ENCODE measurements at places on chromosomes 12 and 14.
A peak's percentile ranks its signal among the peaks of the same experiment; 100 is the strongest.

DNA sequence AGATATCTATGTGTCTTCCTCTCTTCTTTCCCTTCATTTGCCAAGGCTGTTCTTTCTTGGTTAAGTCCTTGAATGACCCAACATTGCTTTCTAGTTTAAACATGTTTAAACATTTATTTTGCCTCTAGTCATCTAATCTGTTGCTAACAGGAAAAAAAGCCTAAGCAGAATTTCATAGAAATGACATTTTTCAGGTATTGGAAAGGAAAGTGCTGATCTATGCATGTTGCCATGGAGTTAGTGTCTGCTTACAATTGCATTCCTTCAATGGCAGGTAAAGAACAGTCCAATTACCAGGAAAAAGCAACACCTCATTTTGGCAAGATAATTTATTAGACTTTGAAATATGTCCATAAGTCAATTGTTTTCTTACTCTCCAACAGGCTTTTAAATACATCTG, 21.5 kb upstream of the SLC2A13 start:
- DNase-seq, result no peak

DNA sequence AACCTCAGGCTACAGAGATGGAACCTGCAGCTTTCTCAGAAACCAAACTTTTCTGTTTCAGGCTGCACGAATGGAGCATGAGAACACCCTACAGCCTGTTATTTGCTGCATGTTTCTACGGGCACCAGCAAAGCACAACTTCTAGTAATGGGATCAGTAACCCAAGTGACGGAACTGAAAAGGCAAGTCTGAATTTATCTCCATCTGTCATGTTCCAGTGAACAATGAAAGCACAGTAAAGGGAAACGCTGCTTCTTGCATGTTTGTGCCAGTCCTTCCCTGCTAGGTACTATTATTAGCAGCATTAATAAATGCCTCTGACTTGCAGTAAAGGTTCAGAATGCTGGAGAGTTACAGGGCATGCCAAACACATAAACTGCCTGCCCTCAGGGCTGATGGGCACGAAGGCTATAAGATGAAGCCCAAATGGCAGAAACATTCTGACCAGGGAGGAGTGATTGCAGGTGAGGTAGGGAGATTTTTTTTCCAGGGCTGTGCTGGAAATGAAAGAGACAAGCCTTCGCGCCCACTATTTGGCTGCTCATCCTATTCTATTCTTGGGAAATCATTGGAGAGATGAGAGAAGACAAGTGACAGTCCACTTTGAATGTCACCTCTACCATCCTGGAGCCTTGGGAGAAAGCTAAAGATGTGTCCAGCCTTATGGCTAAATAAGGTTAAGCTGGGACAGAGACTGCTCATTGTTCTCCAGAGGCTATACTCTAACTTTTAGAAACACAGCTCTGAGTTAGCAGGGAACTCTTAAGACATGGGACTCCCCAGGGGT, 100.4 kb upstream of the PLXNC1 start:
- DNase-seq, result no peak

- DNase-seq, result no peak
Measured at GRCh38 chr12:104707194-104707593, 250.4 kb downstream of the CHST11 start.

GRCh38 chr12:15931590-15932053, 20.5 kb downstream of the DERA start:
- peak; percentile 78 for DNase-seq

GRCh38 chr14:57831981-57832380, 33.9 kb downstream of the SLC35F4 start:
- DNase-seq, result peak; percentile 79

DNA sequence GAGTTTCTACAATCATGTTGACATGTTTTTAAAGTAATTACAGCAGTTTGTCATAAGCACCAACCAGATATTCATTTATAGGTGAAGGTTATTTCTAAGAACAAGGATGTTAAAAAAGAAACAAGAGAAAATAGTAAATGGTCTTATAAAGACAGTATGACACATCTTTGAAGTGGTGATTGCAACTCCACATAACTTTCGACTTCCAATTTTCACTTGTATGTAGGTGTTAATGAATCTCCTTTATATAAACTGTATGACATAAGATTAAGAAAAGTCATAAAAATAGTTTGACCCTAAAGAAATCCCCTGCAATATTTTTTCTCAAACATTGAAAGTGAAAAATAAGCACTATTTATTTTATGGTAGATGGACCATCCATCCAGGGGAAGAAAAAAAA, 144.8 kb upstream of the PTPRQ start:
- DNase-seq, result no peak

DNA sequence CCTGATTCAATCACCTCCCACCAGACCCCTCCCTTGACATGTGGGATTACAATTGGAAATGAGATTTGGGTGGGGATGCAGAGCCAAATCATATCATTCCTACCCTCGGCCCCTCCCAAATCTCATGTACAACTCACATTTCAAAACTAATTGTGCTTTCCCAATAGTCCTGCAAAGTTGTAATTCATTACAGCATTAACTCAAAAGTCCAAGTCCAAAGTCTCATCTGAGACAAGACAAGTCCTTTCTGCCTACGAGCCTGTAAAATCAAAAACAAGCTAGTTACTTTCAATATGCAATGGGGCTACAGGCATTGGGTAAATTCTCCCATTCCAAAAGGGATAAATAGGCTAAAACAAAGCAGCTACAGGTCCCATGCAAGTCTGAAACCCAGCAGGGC, 634.6 kb downstream of the SLC6A15 start:
- no peak for DNase-seq

DNA sequence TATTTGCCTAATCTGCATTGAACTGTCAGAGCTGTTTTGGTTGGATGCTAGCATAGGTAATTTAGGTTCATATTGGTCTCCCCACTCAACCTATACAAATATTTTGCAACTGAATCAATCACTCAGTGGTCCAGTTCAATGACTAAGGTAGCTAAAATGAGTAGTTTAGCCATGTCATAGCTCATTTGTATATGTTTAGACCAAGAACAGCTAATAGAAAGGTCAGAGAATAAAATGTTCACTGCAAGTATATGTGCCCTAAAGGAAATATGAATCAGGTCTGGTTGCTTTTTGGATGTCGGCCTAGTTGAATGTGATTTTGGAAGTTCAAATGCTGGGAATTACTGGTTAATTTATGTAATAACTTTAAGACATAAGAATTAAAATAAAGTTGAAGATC, 883.9 kb downstream of the LRFN5 start:
- no peak for DNase-seq

DNA sequence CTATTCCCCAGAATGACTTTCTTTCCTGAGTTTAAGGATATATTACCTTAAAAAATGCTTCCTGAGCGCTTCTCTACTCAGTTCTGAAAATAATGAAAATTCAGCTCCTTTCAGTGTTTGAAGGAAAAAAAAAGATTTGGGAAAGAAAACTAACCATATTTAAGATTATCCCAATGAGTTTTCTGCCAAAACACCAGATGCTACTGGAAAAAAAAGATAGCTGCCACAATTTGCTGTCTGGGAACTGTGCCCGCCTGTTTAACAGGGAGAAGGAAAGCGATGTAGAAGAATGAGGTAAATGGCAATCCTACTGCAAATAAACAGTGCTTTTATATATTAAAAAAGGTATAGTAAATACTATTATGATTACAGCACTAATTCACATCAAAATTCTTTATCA, 367.6 kb upstream of the PRICKLE1 start:
- DNase-seq, result no peak

GRCh38 chr14:49879646-49880204, 13.2 kb upstream of the ARF6 start:
- DNase-seq, result peak; percentile 94

DNA sequence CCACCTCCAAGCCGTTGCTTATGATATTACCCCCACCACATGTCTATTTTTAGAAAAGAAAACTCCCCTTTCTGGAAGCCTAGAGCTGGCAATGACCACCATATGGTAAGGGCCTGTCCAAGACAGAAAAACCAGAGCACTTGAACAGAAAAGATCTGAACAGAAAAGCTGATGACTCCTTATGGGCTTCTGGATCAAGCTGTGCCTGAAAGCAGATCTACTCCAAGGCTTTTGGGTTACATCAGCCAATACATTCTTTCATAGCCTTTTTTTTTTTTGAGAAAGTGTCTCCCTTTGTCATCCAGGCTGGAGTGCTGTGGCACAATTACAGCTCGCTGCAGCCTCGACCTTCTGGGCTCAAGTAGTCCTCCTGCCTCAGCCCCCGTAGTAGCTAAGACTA, 16.8 kb upstream of the OAS2 start:
- DNase-seq, result no peak

DNA sequence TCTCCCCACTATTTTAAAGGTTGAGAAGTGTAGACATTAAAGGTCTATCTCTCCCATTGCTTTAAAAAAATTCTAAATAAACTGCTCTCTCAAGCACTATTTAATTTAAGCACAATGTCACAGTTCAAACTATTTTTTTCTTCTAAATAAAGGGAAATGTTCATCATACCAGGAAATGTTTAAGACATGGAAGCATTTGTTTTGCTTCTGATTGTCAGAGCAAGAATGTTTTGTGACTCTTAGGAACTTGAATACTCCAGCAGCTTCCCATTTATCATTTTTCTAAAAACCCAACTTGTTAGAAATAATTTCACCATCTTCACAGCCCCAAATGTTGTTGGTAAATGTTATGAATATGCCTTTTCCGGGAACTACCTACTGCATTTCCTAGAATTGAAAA, 121.8 kb upstream of the NTF3 start:
- no peak for DNase-seq

- DNase-seq, result no peak
Measured at GRCh38 chr14:67457782-67458181, 30.7 kb downstream of the TMEM229B start.
